ENCODE measurements at places on chromosomes 5 and 9.

- DNase-seq = no peak
These were observed 109.2 kb upstream of the SMIM23 start for GRCh38 chr5:171676286-171676944.

- DNase-seq = no peak
These were observed 12.4 kb downstream of the TMEM171 start for GRCh38 chr5:73132759-73133158.

- DNase-seq = no peak
These were observed 400.0 kb downstream of the DEPDC1B start for GRCh38 chr5:60299944-60300343.

DNA sequence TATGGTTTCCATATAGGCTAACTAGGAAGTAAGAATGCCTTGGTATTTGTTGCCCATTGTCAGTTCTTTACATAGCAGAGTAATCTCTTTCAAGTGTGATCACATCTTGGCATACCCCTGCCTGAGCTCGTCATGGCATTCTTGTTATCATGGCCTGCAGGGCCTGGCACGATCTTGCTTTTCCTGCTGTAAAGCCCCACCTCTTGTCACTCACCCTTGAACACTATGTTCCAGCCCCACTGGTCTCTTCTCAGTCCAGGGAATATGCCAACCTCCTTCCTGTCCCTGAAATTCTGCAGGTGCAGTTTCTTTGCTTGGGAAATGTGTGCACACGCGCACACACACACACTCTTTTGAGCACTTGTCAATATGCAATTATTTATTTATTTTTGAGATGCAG is 250.2 kb upstream of the DMRT1 start:
- no peak for DNase-seq

GRCh38 chr5:21792748-21793147 is 1060.4 kb downstream of the CDH12 start:
- no peak for DNase-seq

- no peak for DNase-seq
These were observed 599.9 kb downstream of the CSNK1G3 start for GRCh38 chr5:124111886-124112285.

DNA sequence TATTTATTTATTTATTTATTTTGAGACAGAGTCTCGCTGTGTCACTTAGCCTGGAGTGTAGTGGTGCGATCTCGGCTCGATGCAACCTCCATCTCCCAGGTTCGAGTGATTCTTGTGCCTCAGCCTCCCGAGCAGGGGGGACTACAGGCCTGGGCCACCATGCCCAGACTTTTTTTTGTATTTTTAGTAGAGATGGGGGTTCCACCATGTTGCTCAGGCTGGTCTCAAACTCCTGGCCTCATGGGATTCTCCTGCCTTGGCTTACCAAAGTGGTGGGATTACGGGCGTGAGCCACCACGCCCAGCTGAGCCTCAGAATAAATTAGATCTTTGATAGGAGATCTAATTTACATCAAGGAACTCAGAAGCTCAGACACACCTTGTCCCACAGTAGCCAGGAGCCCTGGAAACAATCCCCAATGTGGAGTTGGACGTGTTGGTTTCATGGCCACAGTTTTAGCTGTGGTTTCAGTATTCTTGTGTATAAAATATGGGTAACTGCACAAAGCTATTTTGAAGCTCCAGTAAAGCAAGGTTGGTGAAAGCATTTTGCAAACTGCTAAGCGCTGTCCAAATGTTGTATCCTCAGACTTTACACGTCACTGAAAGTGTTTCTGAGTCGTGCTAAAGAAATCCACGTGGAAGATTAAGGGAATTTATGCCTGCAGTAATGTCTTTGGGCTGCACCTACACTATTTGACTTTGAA is 3.0 kb upstream of the HNRNPAB start:
- no peak for DNase-seq

DNA sequence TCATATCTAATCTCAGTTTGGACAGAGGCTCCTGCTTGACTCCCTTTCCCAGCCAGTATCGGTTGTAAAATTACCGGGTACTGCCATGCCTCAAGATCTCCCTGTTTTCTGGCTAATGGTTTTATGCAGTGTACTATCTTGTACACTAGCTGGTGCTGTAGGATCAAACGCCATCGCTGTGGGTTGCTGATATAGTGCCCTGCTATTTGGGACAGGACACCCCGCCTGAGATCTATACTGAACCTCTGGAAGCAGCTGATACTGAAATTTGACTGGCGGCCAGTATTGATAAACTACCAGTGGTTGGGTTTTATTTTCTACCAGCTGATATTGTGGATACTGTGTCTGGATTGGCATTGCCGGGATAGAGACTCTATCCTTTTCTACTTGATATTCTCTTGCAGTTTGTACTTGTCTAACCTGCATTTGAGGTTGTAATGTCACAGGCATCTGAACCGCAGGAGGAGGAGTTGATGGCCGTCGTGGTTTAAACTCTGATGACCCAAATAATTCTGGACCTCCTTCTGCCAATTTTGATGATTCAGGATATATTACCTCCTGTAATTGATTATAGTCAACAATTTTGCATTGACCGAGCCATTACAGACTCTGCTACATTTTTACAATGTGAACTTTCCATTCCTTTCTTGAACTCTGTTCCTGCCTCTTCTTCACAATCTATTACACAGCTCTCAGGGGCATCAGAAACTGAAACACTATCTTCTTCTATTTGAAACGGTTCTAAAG is 112.5 kb upstream of the LARP1 start:
- DNase-seq = no peak

GRCh38 chr5:122014236-122014935 is 52.6 kb downstream of the SRFBP1 start:
- DNase-seq = no peak

GRCh38 chr9:35285731-35286130 is 123.9 kb downstream of the UNC13B start:
- DNase-seq = no peak

DNA sequence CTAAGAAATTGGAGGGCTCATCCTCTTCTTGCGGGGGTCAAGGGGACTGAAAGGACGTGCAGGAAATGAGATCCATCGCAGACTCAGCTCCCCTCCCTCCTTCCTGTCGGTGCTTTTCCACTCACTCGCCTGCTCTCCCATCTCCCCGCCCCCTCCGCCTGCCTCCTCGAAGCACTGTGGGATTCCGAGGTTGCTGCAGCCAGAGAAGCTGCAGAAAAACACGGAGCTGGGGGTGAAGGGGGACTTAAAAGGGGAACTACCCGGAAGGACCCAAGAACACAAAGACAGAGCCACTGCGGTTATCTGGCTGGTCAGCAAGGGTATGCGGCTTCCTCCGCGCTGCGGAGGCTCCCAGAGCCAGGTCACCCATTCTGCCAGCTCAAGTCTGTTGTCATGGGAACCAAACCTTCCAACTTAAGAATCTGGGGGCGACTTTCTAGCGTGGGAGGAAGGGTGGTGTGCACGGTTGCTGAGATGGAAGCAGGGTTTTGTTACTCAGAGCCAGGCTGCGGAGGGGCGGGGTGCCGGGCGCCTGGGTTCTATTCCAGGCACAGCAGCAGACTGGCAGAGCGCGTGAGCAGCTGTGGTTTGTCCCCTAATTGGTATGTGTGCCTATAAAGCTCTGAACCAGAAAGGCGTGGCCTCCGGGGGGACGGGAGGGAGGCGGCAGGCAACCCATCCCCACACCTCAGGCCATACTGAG is 24.9 kb downstream of the PCDHGC5 start:
- DNase-seq = peak; percentile 55

DNA sequence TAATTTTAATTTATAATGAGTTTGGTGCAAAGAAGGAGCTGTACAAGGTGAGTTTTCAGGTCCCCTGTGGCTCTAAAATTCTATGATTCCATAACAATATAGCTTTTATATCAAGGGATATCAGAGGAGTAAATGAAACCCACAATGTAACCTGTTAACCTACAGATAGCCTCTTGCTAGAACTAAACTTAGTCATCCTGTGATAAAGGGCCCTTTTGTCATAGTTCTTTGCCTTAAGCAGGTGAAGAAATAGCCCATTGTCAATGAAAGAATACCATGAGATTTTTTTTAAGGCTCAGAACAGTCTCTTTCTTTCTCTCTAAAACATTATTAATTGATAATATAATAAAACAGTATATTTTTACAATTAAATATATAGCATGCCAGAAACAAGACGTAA is 127.8 kb downstream of the NFIB start:
- no peak for DNase-seq

DNA sequence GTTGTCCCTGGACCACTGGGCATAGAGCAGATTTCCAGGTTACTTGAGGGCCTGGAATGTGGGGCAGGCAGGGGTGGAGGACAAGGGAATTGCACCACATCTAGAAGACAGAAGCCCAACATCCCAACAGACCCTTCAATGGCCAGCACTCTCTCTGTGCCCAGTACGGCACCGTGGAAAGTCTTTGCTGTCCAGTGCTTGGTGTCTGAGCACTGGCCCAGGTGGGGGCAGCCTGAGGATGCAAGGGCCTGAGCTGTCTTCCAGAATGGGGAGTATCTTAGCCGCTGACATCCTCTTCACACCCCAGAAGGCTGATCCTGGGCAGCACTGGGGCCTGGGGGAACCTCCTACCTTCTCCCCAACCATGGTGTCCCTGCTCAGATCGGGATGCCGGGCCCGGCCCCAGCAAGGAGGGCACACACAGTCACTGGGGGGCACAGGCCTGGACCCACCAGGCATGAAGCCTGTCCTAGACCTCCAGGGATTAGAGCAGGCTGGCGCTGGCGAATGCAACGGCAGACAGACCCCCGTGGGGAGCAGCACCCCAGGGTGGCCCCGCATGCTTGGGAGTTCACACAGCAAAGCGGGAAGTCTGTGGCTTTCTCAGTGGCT is 40.6 kb upstream of the OLFM1 start:
- no peak for DNase-seq

DNA sequence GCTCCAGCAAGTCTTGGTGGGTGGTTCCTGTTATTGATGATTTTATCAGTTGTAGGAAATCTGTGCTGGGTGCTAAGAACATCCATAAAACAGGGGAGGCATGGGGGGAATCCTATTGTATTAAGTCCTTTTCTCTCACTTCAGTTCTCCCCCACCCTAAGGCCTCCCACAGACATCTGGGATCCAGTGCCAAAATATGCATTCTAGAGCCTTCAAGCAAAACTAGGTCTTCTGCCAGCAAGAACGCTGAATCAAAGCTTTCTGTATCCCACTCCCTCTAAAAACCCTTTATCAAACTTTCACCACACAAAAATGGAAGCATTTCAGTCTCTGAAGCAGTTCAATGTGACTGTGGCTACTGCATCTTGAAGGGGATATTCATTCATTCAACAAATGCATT is 281.9 kb downstream of the GAS1 start:
- DNase-seq = no peak

DNA sequence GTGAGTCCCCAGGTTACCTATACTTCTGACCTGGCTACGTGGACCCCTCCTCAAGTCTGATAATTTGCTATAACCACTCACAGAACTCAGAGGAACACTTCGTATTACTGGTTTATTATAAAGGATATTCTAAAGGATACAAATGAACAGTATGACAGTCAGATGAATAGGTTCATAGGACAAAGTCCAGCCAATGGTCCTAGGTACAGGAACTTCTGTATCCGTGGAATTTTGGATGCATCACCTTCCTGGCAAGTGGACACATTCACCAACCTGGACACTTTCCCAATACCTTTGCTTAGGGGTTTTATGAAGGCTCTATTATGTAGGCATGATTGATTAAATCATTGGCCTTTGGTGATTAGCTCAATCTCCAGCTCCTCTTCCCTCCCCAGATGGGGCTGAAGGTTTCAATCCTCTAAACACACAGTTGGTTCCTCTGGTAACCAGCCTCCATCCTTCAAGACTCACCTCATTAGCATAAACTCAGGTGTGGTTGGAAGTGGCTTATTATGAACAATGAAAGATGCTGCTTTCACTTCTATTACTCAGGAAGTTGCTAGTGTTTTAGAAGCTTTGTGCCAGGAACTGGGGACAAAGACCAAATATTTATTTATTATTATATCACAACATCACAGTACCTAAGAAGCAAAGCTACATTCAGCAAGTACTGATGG is 149.6 kb upstream of the ELL2 start:
- DNase-seq = no peak

DNA sequence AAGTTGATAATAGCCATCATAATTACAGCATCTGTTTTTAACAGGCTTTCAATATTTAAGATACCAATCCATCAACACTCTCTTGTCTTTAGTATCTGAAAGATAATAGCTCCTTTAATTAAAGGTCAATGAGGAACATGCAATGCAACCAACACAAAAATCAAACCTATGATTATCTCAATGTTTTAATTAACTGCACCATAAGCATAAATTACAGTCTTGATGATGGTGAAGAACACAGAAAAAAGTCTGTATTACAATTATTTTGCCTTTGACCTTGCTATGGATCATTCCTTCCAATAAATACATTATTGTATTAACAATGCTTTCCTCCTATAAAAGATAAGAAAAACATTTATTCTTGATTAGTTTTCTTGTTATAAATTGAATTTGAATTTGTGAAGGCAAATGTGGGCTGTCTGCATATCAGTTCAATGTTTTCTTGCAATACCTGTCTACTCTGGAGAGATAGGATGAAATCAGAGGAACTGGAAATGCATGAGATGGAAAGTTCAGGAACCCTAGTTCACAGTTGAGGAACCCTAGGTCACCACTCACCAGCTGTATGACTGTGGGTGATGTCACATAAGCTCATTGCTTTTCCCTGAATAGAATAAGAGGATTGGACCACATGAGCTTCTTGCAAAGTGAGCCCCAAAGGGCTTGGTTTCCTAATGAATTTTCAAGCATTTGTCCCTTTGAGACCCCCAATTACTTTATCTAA is 58.5 kb upstream of the ANXA1 start:
- no peak for DNase-seq

DNA sequence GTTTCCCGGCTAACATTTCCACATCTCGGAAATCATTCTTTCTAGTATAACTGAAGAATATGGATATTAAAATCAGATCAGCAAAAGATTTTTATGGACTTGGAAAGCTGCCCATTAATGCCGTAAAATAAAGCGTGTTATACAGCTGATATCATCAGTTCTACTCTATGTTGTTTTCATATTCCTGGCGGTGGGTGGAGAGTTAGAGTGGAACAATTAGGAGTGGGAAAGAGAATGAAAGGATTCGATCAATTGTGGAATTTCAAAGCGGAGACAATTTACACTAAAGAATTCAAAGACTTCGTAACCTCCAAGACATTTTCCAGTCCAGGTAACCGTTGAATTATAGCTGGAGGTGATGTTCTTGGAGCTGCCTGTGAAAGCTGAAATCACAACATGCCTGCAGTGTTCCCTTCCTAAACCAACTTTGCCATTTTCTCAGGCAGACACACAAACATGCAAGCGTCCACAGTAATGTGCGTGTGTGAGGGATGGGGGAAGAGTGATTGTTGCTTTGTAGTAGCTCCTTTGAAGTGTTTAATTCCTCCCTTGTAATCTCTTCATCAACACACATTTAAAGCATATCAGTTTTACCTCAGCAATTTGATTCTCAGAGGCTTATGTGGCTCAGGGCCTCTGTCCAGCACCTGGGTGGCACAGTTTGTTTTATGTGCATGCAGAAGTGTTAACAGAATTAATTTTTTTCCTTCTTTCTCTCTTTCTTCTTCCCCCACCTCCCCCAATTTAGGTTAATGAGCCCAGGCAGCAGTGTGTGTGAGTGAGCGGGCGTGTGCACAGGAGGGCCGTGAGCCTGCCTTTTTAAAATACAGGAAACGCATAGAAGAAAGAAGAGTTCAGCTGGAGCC is 544.1 kb downstream of the RAB3C start:
- no peak for DNase-seq
